ENCODE measurements at places on chromosomes 4 and X. TPM values are rescaled to one million over a fixed set of nuclear protein-coding genes. Genes with fewer than 3 reads are reported as not detected.

DNA sequence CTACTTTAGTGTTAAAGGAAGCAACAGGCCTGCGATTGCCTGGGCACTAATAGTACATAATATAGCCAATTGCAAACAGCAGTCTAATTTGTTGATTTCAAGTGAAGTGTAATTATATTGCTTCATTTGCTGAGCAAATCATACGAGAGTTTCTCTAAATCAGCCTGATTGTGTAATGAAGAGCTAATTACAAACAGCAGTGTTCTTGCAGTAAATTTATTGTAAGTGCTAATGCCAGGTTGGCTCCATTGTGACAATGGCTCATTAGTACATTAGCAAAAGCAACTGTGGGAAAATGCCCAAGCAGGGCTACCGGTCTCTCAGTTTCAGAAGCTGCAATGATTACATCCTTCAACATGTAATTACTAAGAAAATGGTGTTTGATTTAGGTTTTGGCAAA, 591.5 kb downstream of the GALNTL6 start:
- no peak overlapping the region for H3K4me3 ChIP-seq
- no peaks in the 10 kb centered on the region for H3K27me3 ChIP-seq
- no peaks in the 10 kb centered on the region for H3K36me3 ChIP-seq
- no peaks in the 10 kb centered on the region for H3K4me1 ChIP-seq
- DNase-seq = no peak

DNA sequence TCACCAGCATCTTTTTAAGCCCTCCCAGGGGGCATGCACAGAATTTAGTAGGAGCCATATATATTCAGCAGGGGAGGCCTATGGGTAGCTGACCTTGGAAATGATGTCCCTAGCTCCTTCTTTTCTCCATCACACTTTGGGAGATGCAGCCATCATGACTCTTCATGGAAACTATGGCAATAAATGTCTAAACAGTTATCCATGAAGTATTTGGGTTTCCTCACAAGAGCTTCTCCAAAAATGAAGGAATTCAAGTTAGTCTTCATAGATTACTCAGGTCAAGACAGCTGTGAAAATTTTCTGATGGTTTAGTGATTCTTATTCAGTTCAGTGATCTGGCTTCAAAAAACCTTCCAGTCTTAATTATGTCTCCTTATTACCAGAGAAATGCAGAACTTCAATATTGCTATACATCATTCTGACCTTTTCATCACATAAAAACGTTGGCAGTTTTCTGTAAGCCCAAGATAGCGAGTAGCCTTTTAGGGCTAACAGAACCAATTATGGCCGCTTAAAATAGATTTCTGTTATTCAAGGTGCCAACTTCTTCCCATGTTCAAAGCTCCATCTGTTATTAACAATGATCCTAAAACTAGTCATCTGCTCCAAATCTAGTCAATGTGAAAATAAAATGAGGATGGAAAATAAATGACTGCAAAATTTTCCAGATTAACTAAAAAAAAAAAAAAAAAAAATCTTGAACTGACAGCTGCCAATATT, 52.5 kb downstream of the TMEM156 start:
- no peaks in the 10 kb centered on the region for H3K27me3 ChIP-seq
- H3K36me3 ChIP-seq = peaks cover 16% of the 10 kb centered on the region
- H3K4me3 ChIP-seq = no peak overlapping the region
- no peak overlapping the region for H3K27ac ChIP-seq
- DNase-seq = no peak
- no peaks in the 10 kb centered on the region for H3K4me1 ChIP-seq

- H3K36me3 ChIP-seq = peaks cover 9% of the 10 kb centered on the region
- no peak overlapping the region for H3K4me3 ChIP-seq
- DNase-seq = no peak
Measured at GRCh38 chrX:64190136-64190740, 15.3 kb downstream of the AMER1 start.

GRCh38 chrX:18616688-18617406, 55.1 kb downstream of the RS1 start:
- no peaks in the 10 kb centered on the region for H3K27me3 ChIP-seq
- H3K27ac ChIP-seq = no peak overlapping the region
- no peaks in the 10 kb centered on the region for H3K4me1 ChIP-seq
- no peaks in the 10 kb centered on the region for H3K36me3 ChIP-seq

Gene FMR1NB
- not detected for total RNA-seq

DNA sequence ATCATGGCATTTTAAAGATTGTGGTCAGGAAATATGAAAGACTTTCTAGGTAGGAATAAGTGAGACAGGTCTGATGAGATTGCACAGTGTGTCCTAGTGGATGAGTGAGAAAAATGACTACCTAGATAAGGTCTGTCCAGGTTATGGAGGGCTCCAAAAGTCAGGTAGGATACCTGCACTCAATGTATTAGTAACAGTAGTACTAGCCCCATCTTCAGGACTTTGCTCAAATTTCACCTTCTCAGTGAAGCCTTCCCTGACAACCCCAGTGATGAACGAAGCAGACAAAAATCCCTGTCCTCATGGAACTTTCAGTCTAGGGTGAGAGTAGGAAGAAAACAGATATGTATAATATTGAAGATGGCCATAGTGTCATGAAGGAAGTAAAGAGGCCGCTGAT, 85.7 kb downstream of the ZIC3 start:
- no peaks in the 10 kb centered on the region for H3K36me3 ChIP-seq
- H3K4me1 ChIP-seq = no peaks in the 10 kb centered on the region
- H3K27me3 ChIP-seq = no peaks in the 10 kb centered on the region
- no peak overlapping the region for H3K4me3 ChIP-seq
- no peak overlapping the region for H3K27ac ChIP-seq
- DNase-seq = no peak

- H3K27me3 ChIP-seq = no peaks in the 10 kb centered on the region
- H3K4me1 ChIP-seq = no peaks in the 10 kb centered on the region
- H3K36me3 ChIP-seq = no peaks in the 10 kb centered on the region
- DNase-seq = no peak
- H3K4me3 ChIP-seq = no peak overlapping the region
Measured at GRCh38 chr4:69689599-69689998, 36.6 kb upstream of the UGT2A1 start.

DNA sequence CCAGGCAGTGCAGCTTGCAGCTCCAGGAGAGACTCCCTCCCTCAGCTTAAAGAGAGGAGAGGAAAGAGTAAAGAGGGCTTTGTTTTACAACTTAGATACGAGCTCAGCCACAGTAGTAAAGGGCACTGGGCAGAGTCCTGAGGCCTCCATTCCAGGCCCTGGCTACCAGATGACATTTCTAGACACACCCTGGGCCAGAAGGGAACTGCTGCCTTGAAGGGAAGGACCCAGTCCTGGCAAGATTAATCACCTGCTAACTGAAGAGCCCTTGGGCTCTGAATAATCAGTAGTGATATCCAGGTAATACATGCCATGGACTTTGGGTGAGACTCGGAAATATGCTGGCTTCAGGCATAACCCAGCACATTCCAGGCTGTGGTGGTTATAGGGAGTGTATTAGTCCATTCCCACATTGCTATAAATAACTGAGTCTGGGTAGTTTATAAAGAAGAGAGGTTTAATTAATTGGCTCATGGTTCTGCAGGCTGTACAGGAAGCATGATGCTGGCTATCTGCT, 15.3 kb upstream of the SLC16A2 start:
- no peak for DNase-seq
- H3K36me3 ChIP-seq = no peaks in the 10 kb centered on the region
- H3K27me3 ChIP-seq = no peaks in the 10 kb centered on the region
- no peak overlapping the region for H3K4me3 ChIP-seq
- H3K4me1 ChIP-seq = no peaks in the 10 kb centered on the region
- no peak overlapping the region for H3K27ac ChIP-seq

Gene TRIM2
- 1.9 TPM for total RNA-seq
